AG08395 (cell line): ENCODE measurements at places on chromosomes 3 and 15.
A peak's percentile ranks its signal among the peaks of the same experiment; 100 is the strongest.

GRCh38 chr15:59662260-59662659, 4.9 kb upstream of the GTF2A2 start:
- DNase-seq, result peak; percentile 35

GRCh38 chr15:46768287-46768686, 949.0 kb upstream of the SEMA6D start:
- no peak for DNase-seq

GRCh38 chr3:186124592-186124991, 15.7 kb upstream of the ETV5 start:
- DNase-seq, result no peak

GRCh38 chr15:99127773-99128172, 22.9 kb downstream of the SYNM start:
- DNase-seq, result no peak

GRCh38 chr3:4674216-4674615, 181.1 kb downstream of the ITPR1 start:
- peak; percentile 20 for DNase-seq

GRCh38 chr15:81809543-81809942, 236.3 kb downstream of the MEX3B start:
- no peak for DNase-seq

- DNase-seq, result no peak
Measured at GRCh38 chr15:48765022-48765421, 45.8 kb downstream of the CEP152 start.

GRCh38 chr15:84034578-84035398, 200.8 kb upstream of the GOLGA6L4 start:
- DNase-seq, result no peak

DNA sequence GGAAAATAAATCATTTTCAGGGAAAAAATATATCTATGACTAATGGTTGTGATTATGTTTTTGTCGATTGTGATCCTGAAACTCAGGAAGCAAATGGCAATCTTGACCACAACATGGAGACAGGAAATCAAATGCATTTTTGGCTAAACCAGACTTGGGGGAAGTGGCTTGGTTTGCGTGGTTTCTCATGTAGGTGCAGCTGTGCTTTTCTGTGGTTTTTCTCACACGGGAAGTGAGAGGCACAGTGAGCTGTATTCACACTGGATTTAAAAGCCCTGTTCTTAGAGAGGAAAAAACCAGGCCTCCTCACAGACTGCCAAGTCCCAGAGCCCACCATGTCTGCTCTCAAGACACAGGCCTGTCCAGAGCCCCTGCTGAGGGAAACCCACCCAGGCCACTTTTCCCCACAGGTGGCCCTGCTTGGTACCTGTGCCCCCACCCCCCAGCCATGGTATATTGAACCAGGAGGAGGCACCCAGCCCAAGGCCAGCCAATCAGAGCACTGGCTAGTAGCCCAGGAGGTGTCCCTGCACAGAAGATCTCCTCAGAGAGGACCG, 46.1 kb downstream of the BTD start:
- peak; percentile 67 for DNase-seq

- no peak for DNase-seq
Measured at GRCh38 chr3:171379961-171380483, 80.2 kb downstream of the TNIK start.

GRCh38 chr3:86990012-86990733, 776 bp downstream of the VGLL3 start:
- DNase-seq, result peak; percentile 19

GRCh38 chr3:120831066-120831465, 76.9 kb upstream of the STXBP5L start:
- DNase-seq, result no peak

- DNase-seq, result no peak
Measured at GRCh38 chr3:156586905-156587759, 32.2 kb upstream of the SSR3 start.

DNA sequence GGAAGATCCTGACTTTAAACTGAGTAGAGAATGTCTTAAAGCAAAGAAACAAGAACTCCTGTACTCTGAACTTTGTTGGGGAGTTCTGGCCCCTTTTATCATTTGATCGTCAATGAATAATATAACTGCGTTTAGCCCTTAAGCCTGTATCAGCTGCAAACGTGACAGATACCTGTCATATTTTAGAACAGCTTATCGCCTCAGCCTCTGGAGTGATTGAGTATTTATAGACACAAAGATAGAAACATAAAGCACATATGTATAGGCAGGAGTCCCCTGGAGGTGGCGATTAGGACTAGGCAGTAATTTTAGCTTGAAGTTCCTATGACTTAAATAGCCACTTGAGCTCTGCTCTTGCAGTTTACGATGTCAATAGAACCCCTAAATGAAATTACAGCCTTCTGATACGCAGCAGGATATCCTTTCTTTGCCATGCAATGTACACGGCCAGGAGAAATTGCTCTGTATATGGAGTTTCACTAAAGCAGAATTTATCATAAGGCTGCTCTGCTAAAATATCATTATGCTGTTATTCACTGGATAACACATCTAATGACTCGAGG, 321.8 kb downstream of the TIGIT start:
- no peak for DNase-seq

DNA sequence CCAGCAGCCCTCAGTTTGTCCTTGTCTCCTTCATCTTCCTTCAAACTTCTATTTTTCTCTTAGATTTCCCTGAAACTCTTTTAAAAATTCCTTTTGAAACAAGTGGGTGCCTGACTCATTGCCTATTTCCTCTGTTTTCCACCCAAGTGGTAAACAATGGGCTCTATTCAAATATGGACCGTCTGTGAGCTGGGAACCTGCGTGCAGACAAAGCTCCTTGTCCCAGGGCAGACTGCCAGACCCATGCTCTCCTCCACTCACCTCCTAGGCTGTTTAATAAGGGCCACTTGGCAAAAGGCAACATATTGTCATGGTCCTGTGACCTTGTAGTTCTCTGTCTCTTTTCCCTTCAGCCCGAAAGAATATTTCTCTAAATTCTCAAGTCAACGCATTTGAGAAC, 332.7 kb upstream of the THBS1 start:
- peak; percentile 64 for DNase-seq

DNA sequence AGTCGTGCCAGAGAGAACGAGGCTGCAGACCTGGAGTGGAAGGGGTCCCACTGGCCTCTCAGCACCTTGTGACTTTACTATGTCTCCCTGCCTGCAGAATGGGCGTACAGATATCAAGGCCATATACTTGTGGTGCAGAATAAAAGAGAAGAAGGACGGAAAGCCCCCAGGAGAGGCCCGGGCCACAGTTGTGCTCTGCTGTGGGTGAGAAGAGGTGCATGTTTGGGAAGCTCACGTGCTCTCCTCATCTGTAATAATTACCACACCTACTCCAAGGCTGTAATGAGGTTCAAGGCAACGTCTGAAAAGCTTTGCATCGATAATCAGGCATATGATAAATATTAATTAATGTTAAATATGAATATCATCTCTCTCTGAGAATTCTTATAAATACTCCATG, 58.0 kb downstream of the MGLL start:
- no peak for DNase-seq

GRCh38 chr3:13136426-13136825, 63.2 kb upstream of the IQSEC1 start:
- DNase-seq, result no peak

DNA sequence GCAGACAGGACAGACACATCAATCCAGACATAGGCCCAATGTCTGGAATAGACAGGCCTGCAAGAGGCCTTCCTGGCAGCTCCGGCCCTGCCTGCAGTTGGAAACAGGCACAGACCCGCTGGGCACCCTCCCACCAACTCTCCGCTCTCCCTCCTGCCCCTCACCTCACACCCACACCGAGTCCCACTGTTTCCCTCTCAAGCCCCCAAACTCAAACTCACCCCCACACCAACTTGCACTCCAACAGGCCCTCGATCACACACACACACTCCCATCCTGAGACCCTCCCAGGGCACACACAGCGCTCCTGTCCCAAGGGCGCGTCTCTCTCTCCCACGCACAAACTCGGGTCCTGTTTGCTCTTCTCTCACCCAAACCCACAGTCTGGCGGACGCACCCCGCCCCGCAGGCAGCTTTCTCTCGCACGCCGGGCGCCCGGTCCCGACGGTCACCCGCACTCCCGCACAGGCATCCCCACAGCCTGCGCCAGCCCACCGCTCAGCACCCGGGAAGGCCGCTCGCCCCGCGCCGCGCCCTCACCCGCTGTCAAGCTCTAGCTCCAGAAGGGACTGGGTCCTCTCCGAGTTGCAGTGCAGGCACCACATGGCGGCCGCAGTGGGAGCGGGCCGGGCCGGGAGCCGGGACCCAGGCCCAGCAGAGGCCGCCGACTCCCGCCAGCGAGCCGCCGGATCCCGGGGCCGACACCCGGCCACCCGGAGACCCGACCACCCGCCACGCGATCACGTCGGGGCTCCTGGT, 106.2 kb downstream of the IQSEC1 start:
- no peak for DNase-seq

DNA sequence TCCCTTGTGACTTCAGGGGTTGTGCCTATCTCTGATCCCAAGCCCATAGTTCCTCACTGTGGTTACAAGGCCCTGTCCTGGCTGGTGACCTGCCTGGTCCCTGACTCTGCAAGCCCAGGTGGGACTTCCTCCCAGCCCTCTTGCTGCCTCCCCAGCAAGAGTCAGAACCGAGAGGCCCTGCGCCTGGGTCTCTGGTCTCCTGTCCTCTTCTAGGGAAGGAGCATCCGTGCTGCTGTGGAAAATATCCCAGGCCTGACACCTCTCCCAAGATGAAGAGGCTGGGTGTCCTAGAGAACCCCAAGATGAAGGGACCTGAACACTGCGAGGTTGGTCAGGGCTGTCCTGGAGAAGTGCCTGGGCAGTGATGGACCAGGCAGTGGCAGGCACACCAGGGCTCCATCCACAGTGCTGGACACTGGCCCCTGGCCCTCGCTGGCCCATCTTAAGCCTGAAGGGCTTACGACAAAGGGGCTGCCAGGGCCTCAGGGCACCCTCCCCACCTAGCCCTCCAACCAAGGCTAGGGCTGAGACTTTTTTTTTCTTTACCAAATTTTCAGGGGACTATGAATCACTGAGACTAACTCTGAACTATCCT, 32.7 kb downstream of the PTH1R start:
- no peak for DNase-seq

GRCh38 chr15:69920221-69920620, 177.5 kb downstream of the TLE3 start:
- no peak for DNase-seq

- peak; percentile 95 for DNase-seq
Measured at GRCh38 chr15:75694241-75695182, 18.1 kb downstream of the CSPG4 start.

DNA sequence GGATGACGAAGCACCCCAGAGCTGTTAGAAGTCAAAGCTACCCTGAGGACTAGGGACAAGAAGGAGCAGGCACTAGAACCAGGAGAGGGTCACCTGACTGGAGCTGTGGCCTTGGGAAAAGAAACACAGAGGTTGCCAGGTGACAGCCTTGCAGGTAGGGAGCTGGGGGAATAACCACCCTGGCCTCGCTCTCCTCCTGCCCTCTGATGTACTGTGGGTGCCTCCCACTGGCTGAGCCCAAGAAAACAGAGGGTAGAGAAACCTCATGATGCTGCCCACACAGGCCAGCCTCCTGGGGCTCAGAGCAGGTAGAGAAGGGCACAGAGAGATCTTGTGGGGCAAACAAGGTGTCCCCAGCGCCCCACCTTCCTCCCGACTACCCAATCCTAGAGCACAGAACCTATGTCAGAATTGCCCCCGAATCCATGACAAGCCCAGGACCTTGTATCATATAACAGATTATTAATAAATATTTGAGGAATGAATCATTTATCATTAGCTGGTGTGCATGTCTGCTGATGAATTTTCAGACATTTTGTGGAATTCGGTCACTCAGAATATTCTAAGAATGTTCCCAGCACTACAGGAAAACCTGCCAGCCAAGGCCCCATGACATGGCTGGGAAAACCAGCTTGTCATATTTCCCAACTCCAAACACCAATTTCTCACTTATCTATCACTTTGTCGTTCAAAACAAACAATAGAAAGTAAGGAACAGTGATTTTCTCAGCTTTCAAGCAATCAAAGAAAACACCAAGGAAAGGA, 59.8 kb upstream of the MEX3B start:
- DNase-seq, result peak; percentile 71

- no peak for DNase-seq
Measured at GRCh38 chr3:128399221-128399915, 67.3 kb downstream of the DNAJB8 start.

DNA sequence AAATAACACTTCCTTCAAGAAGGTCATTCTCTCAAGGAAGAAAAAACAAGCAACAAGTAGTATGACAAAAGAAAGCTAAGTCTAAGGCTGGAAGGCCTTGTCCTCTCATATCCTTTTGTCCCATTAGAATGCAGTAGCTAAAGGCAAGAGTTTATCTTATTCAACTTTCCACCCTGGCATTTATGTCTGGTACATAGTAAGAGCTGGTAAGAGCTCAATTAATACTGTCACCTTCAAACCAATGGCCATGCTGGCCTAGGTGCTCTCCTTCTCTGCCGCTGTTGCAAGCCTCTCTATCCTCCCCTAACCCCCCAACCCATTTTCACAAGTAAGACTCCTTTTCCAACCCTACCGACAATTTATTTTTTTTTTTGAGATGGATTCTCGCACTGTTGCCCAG, 81.9 kb downstream of the LRRFIP2 start:
- DNase-seq, result no peak

GRCh38 chr3:128725547-128726022, 398 bp upstream of the RAB7A start:
- DNase-seq, result no peak

DNA sequence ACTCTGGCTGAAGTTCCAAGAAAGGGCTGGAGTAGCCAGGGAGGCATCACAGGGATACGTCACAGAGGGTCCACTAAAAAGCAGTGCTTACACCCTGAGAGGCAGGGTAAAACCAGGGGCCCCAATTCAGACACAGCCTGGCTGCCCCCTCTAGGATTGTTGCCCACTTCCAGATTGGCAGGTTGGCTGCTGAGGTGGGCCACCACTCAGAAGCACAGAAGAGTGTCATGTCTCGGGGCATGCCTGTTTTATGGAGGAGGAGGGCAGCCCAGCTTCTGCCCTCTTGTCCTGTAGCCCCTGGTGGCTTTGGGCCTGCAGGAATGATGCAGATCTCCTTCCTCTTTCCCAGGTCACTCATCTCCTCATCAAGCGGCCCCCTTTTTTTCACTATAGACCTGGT, 24.0 kb downstream of the NOX5 start:
- no peak for DNase-seq

DNA sequence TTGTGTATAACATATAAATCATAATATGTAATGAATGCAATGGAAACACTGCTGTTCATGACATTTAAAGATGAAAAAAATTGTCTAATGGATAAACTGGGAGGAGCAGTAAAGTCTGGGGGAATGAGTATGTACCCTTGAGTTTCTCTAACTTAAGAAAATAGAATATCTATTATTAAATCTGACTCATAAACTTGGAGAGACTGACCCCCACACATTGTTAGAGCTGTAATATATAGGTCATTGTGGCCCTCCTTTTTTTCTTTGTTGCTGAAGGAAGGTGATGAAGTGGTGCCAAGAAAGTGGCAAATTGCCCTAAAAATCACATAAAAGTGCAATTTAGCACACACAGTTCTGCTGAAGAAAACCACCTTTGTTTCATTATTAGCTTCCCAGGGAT, 389.8 kb upstream of the RARB start:
- no peak for DNase-seq

GRCh38 chr3:133574260-133574881, 885 bp downstream of the CDV3 start:
- peak; percentile 54 for DNase-seq
